ENCODE measurements at places on chromosomes 2 and 18. TPM values are rescaled to one million over a fixed set of nuclear protein-coding genes. Genes with fewer than 3 reads are reported as not detected.

The GPR39 gene
- not detected for total RNA-seq

The CSRNP3 gene
- total RNA-seq, result not detected

The DSG1 gene
- total RNA-seq, result not detected

The RGPD3 gene
- 0.44 TPM for total RNA-seq

- DNase-seq, result no peak
Measured at GRCh38 chr2:218745160-218745558, 34.5 kb downstream of the TTLL4 start.

- no peak for DNase-seq
Measured at GRCh38 chr2:234955091-234955591, 3.3 kb downstream of the SH3BP4 start.

- DNase-seq, result no peak
Measured at GRCh38 chr2:219149667-219150066, 10.9 kb downstream of the NHEJ1 start.

DNA sequence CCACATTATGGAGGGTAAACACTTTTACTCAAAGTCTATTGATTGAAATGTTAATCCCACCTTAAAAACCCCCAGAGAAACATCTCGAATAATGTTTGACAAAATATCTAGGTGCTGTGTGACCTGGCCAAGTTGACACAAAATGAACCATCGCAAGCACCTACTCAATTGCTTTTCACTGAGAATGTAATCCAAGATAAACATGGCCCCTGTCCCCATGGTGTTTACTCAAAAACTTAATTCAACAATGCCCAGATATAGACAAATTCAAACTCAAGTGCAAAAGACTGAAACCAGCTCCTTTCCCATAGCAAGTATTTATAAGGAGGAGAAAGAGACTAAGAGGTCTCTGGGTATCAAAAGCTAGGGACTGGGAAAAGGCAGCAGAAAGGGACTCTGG lies 15.0 kb upstream of the ACMSD start:
- no peak for DNase-seq

- peak; percentile 48 for DNase-seq
Measured at GRCh38 chr18:9613550-9614400, 584 bp downstream of the PPP4R1 start.

GRCh38 chr2:171688129-171688465 lies 828 bp downstream of the DYNC1I2 start:
- no peak for DNase-seq

DNA sequence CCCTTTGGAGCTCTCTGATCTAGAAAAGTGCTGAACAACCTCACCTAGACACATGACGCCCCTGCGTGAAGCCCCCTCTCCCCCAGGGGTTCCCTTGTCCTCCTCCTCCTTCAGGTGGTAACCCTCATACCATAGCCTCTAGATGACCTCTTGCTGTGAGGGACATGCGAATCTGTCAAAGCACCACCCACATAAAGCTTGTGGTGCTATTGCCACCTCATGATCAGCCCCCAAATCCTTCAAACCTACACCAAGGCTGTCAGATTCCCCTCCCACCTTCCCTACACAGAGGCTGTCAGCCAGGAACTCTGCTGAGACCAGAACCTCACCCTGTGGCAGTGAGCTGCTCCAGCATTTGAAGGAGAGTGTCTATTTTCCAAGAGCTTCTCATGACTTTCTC lies 43.1 kb upstream of the TEX51 start:
- DNase-seq, result no peak

- DNase-seq, result no peak
Measured at GRCh38 chr2:28997237-28997846, 16.2 kb downstream of the TOGARAM2 start.

DNA sequence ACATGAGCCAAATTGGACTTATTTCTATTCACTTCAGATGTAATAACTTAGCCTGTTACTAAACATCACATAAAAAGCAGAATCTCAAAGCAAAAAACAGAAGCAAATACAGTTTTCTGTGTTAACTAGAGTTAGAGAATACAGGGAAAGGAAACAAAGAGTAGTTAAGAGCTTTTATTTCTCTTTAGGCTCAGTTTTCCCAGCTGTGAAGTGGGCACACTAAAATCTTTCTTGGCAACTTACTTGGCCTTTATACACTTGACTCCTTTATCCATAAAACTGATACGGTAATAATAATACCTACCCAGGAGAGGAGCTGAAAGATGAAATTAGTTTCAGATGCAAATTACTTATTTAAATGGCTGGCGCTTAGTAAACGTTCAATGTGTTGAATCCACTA lies 132.8 kb upstream of the SPATS2L start:
- no peak for DNase-seq

GRCh38 chr2:44148999-44149398 lies 19.7 kb upstream of the PPM1B start:
- DNase-seq, result no peak

All from CD4-positive, alpha-beta memory T cell (primary cell).